ENCODE measurements at places on chromosomes 3 and 15.

GRCh38 chr15:81373176-81373575 is 837 bp downstream of the TMC3 start:
- no peak for DNase-seq

DNA sequence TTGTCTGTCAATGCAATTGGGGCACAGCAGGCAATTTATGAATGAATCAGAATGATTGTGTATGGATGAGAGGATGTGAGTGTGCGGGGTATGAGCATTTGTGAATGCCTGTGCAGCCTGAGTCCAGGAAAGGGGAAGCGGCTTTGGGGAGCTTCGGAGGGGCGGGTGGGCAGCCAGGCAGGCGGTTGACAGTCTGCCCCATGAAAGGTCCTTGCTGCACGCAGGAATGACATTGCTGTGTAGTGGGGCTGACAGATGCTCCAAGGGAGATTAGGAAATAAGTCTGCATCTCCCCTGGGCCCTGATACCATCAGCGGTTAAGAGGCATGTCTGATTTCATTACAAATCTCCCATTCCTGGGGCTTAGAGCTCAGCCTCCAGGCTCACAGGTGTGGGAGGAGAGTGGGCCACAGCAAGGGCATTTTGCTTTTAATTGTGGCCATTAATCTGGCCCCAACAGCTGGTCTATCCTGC is 26.4 kb upstream of the TSPAN3 start:
- DNase-seq: no peak

DNA sequence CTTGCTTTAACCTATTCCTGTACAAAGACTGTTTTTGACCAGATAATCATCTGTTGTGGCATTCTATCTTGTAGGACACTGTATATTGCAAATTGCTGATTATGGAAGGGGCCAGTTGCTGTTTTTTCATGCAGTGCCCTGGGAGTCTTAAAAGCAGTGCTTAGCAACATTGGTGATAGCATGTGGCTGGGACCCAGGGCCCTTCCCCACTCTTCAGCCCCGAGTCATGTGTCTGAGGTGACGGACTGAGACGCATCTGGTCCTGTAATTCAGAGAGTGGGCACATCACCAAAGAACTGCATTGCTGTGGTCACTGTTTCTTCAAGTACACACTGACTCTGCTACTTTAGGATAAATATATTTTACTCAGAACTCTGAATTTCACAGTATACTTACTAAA is 63.4 kb downstream of the SNRK start:
- no peak for DNase-seq

GRCh38 chr15:29670998-29671981 is 151.0 kb downstream of the TJP1 start:
- DNase-seq: no peak

All from stimulated activated CD8-positive, alpha-beta memory T cell treated with anti-CD3 and anti-CD28 coated beads, Interleukin-4, amount 100 ng/mL, for 48 hours (primary cell).